ENCODE measurements at places on chromosomes 3 and 15.

- no peak for DNase-seq
Measured at GRCh38 chr3:30324587-30324986, 281.8 kb upstream of the TGFBR2 start.

- DNase-seq = no peak
Measured at GRCh38 chr3:8482960-8483665, 18.5 kb upstream of the LMCD1 start.

- DNase-seq = no peak
Measured at GRCh38 chr15:57227166-57227565, 149.1 kb upstream of the CGNL1 start.

DNA sequence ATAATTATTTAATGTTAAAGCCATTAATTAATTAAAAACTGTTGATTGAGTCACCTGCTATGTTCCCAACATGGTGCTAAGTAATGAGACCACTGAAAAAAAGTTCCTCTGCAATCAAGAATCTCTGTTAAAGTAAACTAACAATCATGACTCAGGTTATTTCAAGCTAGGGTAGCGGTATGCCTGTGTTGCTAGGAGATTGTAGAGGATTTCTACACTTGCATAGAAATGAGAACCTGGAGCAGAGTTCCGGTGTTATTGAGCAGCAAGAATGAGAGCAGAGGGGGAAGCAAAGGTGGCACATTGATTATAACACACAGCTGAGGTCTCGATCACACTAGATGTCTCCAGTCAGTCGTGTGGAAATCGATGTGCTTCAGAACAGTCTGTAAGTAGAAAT lies 41.4 kb downstream of the C3orf85 start:
- no peak for DNase-seq

DNA sequence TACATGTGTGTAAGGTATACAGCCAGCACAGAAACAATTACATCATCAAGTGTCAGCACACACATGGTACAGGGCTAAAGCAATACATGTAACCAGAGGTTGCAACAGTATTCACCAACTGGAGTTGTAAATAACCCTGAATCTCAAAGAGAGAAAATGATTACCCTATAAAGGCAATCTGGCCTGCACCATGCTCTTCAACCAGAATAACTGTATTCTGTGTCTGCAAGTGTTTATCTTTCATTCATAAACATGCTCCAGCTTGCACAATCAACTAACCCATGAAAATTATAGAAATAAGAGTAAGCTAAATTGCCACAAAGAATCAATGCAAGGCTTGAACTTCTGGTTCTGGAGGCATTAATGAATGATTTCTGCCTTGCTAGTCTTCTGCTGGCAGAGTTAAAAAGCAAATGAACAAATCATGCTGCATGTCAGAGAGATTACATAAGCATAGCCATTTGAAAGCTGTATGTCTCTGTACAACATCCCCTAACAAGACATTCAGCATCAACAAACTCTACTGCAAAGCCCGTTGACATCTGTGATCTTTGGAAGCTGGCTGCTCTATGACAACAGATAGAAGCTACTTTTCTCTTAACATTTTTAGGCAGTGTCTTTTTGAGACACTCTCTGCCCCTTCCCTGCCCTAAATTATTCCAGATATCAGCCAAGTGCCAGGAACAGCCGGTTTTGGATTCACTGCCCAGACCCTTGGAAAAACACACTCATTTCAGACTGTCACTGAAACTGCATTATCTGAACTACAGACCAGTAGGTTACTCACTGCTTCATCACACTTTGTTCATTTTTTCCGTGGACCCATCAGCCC lies 871.0 kb downstream of the OTOL1 start:
- no peak for DNase-seq

DNA sequence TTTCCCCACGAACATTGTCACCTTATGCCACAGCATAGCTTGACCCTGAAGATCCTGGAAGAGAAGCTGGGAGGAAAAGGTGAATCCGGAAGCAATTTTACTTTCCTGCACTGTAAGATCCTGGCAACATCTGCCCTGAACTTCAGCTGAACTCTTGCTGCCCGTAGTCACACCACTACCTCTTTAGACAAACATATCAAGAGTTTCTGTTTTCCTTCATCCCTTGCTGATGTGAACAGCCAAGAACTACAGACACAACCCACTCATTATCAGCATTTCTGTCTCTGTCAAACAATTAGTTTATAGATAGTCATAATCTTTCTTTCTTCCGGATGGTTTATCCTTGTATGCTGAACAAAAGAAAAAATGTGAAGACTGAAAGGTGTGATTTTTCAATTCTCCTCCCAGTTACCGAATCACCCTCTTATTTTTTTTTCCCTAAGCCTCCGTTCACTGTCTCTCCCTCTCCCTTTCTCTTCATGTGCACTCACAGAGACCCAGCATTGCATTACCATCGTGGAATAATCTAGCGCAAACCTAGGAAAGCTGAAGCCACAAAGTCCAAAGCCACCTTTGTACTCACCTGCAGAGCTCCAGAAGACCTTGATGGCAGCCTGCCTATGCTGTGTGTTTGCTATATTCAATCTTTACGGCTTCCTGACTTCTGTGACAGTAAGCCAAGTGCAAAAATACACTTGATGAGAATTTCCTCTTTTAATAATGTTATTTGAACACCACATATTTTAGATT lies 229.2 kb downstream of the CDIN1 start:
- DNase-seq = peak; percentile 47

GRCh38 chr15:25710184-25710583 lies 152.9 kb downstream of the ATP10A start:
- no peak for DNase-seq

Measured in NCI-H2081 treated with DMSO at 0.1 percent for 48 hours (cell line).